Activated T-helper 1 cell treated with Interleukin-2 at 50 U/mL for 16 hours (primary cell): ENCODE measurements at places on chromosomes 5 and 9.

DNA sequence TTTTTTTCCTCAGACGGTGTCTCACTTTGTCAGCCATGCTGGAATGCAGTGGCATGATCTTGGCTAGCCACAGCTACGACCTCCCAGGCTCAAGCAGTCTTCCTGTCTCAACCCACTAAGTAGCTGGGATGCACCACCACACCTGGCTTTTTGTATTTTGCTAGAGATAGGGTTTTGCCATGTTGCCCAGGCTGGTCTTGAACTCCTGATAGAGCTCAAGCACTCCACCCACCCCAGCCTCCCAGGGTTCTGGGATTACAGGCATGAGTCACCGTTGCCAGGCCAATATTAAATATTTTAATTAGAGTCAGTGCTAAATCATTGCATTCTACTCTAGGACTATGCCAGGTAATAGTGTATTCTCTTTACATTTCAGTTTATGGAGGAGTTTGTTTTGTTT, 41.5 kb downstream of the UBE2R2 start:
- no peak for DNase-seq

DNA sequence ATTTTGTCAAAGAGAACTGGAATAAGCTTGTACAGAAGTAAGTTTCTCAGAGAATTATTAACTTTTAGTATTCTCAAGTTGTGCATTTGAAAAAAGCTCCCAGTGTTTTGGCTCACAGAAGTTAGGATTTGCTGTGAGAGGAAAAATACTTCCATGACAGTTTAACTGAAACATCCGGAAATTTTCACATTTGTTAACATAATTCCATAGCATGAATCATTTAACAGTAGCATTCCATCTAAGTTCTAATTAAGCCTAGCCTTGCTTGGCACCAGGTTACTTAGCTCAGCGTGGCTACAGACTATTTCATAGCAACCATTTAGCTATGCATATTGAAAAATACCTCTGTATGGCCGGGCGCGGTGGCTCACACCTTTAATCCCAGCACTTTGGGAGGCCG, 90.8 kb downstream of the LNPEP start:
- DNase-seq, result no peak

- no peak for DNase-seq
Observed at GRCh38 chr9:6667633-6668280, 22.2 kb upstream of the GLDC start.

DNA sequence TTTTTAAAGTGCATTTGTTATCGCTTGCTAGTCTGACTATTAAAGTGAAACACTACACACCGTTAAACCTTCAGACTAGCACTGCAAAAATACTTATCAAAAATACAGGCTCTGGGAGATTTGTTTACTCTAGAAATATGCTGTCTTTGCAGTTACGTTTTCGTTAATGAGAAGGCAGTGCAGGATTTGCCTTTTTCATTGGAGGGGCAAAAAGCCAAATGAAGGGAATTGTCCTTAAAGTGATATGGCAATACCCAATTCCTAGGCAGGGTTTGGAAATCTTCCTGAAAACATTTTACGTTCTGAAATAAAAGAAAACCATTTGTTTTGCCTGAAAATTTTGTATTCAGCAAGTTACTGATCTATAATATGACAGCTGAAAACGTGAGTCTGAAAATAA, 1800.2 kb downstream of the MAT2B start:
- DNase-seq, result no peak

DNA sequence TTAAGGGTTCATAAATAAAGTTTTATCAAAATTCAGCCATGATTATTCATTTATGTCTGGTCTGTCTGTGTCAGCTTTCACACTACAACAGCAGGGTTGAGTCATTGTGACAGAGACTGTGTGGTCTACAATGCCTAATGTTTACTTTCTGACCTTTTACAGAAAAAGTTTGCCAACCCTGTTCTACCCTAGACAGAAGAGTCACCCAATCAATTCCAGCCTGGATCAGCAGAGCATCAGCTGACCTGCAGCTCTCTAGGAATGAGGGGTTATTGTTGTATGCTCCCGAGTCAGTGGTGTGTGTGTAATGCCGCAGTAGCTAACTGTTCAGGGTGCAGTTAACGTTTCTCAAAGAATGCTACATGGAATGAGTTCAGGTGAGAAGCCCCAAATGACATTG, 87.3 kb downstream of the HRH2 start:
- no peak for DNase-seq

- DNase-seq, result no peak
Observed at GRCh38 chr5:132093271-132093670, 19.7 kb downstream of the CSF2 start.

DNA sequence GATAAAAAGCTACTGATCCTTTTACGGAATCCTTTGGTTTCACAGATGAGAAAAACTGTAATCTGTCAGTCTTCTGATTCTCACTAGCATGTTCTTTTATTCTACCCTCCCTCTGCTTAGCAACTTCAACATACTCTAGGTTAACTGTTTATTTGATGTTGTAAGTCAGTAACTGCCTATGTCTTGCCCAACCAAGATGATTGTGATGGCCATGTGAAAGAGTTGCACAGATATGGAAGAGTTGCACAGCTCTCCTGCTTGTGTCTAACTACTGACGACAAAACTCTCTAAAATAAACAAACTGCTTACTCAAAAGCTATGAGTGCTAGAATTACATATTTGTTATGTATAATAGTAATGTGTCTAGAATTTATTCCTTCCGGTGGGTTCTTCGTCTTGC, 227.3 kb upstream of the DAB2 start:
- no peak for DNase-seq

GRCh38 chr9:83526901-83527300, 11.3 kb downstream of the FRMD3 start:
- DNase-seq, result no peak

GRCh38 chr9:8825585-8826147, 1026.1 kb upstream of the DMAC1 start:
- no peak for DNase-seq

GRCh38 chr5:31983851-31984250, 190.3 kb downstream of the GOLPH3 start:
- no peak for DNase-seq

- DNase-seq, result no peak
Observed at GRCh38 chr5:107469485-107470294, 201.0 kb downstream of the EFNA5 start.

DNA sequence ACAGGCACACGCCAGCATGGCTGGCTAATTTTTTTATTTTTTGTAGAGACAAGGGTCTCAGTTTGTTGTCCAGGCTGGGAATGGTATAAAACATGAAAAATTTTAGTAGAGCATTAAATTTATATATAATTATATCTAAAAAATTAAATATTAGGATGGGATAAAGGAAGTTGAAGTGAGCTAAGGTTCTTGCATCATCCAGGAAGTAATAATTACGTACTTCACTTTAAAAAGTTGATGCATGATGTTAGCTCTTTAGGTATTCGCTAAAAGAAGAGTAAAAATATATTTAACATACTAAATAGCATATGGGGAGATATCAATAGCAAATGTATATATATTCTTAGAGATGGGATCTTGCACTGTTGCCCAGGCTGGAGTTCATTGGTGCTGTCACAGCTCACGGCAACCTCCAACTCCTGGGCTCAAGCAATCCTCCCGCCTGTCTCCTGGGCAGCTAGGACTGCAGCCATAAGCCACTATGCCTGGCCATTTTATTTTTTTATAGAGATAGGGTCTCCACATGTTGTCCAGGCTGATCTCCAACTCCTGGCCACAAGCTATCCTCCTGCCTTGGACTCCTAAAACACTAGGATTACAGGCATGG, 12.3 kb downstream of the DCAF10 start:
- no peak for DNase-seq

- DNase-seq, result no peak
Observed at GRCh38 chr9:116278326-116278725, 124.7 kb downstream of the PAPPA start.

GRCh38 chr9:109063760-109064159, 50.5 kb upstream of the CTNNAL1 start:
- no peak for DNase-seq

- no peak for DNase-seq
Observed at GRCh38 chr5:142819292-142819691, 49.1 kb downstream of the ARHGAP26 start.

DNA sequence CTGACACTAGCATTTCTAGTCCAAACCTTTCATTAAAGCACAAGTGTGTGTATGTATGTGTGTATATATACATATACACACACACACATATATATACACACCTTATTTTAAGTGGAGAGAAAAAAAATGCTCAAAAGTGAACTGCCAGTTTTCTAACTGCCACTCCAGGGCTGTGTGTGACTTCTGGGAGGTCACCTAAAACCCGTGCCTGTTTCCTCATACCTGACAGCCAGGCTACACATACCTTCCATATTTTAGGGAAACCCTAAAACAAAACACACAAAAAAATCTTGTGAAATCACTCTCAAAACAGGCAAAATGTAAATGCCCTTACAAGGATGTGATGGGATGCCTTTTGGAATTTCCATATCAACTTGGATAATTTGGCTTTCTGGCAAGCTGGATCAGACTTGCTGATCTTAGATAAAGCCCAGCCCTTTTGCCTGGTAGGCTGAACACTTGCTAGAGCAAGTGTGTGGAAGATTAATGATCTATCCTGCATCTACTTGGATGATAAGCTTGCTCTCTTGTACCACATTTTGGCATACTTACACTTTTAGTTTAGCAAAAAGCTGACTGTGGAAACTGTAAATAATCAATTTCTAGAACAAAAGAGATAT, 127.8 kb downstream of the GNAQ start:
- no peak for DNase-seq

DNA sequence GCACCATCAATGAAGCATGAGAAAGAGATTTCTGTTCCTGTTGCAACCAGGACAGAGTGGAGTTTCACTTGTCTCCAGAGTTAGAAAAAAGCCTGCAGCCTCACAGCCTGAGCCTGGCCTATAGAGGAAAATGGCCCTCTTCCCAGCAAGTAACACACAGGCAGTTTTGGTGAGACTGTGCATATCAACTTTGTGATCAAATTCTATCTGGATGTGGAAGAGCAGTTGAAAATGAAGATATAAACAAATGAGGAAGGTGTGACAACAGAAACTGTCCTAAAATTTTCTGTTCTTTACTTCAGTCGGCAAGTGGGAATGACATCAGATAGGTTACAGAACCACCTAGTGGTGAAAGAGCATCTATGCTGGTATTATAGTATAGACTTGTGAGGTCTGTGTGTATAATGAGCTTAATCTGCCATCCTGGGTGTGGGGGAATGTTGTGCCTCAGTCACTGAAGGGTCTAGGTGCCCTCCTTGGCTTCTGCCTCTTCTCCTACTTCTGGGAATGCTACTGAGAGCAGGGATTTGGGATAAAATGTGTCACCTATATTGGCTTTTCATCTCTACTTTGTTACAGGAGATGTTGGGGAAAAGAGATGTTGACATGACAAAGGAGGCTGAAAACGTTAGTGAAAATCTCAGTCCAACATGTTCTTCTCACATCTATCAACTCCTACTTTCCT, 28.2 kb downstream of the YIPF5 start:
- no peak for DNase-seq
